ENCODE measurements at places on chromosomes 5 and 9.
A peak's percentile ranks its signal among the peaks of the same experiment; 100 is the strongest.

GRCh38 chr5:120258123-120258522, 206.0 kb upstream of the PRR16 start:
- ATAC-seq, result no peak

GRCh38 chr9:120375316-120375715, 204.7 kb downstream of the CDK5RAP2 start:
- no peak for ATAC-seq

GRCh38 chr9:125888211-125888610, 141.0 kb downstream of the PBX3 start:
- peak; percentile 36 for ATAC-seq

DNA sequence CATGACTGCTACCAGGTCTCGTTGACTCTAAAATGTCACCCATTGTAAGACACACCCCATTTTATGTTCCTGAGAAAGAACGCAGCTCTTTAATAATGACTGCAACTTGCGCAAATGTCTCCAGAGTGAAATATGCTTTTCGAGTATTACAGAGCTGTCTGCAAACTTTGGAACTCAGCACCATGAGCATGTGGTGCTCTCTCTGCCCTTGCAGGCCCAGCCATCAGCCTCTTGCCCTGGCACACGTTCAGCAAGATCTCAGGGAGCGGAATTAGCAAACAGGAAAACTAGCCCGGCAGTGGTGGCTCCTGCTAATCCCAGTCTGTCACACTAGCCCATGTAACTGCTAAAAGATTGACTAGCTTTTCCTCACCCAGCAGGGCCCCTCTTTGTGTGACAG, 114.5 kb upstream of the SLC1A3 start:
- ATAC-seq, result no peak

- ATAC-seq, result no peak
Observed at GRCh38 chr5:146956217-146956616, 77.7 kb upstream of the PPP2R2B start.

DNA sequence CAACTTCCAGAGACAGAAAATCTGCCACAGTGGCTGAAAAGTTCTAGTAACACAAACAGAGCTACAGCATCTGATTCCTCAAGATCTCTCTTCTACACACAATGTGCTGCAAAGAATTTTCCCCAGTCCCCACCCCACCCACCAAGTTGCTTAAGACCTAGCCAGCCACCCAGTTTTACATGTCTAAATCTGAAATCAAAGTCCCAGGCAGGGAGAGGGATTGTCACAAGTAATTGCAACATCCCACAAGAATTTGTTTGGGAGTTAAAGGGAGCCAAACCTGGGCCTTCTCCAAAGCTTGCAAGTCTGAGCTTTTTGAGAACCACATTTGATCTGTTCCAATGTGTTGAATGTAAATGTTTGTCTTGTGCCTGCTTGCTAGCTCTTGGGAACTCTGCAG, 15.5 kb downstream of the IGIP start:
- ATAC-seq, result no peak

- ATAC-seq, result no peak
Observed at GRCh38 chr9:12697719-12698118, 4.5 kb downstream of the TYRP1 start.

DNA sequence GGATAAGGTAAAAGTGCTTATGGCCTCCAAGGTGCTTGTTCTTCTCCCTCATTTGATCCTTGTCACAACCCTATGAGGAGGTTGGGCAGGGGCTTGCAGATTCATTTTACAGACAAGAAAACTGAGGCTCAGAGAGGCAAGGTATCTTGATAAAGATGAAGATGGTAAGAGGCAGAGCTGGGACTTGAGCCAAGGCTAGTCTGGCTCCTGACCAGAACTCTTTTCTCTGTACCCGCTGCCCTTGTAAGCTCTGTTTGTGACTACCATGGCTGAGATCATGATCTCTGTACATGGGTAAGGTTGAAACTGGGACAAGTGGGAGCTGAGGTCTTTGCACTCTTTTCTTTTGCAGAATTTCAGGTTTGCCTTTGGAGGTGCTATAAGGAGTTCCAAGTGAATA, 33.6 kb downstream of the SEC61B start:
- no peak for ATAC-seq

DNA sequence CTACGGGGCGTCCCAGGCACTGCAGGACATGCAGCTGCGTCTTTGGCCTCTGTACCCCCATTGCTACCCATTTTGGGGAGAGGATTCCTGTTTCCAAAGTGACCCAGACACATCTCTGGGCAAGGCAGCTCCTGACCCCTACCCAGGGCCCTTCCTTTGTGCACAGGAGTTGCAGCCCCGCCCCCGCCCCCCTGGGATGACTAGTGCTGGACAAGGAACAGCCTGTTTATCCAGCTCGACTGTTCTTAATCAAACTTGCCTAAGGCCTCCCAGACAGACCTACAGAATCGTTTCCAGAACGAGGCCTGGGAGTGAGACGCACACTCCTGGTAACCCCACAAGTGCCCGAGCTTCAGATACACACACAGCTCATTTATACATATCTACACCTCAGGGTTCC, 13.2 kb downstream of the DIPK1B start:
- no peak for ATAC-seq

DNA sequence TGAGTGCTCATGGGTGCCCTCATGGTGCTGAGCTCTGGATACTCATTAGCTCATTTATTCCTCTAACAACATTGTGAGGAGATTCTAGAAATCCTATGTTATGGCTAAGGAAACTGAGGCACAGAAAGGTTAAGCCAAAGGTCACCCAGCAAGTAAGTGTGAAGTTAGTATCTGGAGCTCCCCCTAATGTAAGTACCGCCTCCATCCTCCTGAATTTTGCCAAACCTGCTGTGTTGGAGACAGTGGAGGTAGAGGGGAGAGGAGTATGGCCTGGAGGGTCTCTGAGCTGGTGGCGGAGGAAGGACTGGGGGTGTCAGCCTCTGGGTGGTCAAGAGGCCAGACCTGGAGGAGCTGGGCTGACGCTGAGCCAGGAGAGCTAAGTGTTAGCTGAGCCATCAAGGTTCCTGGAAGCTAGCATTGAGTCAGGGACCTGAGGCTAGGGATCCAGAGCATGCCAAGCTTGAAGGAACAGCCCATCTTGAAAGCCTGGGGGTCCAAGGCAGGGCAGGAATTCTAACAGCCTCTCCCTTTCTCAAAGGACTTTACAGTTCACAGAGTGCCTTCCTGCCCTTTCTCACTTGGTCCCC, 114.8 kb downstream of the RGS3 start:
- ATAC-seq, result no peak

DNA sequence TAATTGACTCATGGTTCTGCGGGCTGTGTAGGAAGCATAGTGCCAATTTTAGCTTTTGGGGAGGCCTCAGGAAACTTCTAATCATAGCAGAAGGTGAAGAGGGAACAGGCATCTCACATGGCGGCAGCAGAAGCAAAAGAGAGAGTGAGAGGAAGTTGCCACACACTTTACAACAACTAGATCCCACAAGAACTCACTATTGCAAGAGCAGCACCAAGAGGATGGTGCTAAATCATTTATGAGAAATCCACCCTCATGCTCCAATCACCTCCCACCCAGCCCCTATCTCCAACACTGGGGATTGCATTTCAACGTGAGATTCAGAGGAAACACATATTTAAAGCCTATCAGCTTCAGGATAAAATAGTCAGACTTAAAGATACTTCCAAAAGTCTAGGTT, 36.1 kb upstream of the LPAR1 start:
- ATAC-seq, result no peak

All from motor neuron (in vitro differentiated cells).